ENCODE measurements at places on chromosomes 12 and 14.

GRCh38 chr12:120358412-120359100, 10.4 kb downstream of the MSI1 start:
- no peak overlapping the region for H3K4me3 ChIP-seq
- no peak overlapping the region for H3K27ac ChIP-seq
- H3K4me1 ChIP-seq, result no peaks in the 10 kb centered on the region
- H3K36me3 ChIP-seq, result no peaks in the 10 kb centered on the region
- H3K27me3 ChIP-seq, result peaks cover 39% of the 10 kb centered on the region

GRCh38 chr12:96131230-96131788, 62.9 kb upstream of the ELK3 start:
- no peak for DNase-seq
- H3K4me3 ChIP-seq, result no peak overlapping the region
- H3K36me3 ChIP-seq, result no peaks in the 10 kb centered on the region
- no peak overlapping the region for H3K27ac ChIP-seq
- H3K4me1 ChIP-seq, result peaks cover 9% of the 10 kb centered on the region

- no peak overlapping the region for H3K4me3 ChIP-seq
- no peaks in the 10 kb centered on the region for H3K4me1 ChIP-seq
- DNase-seq, result no peak
- no peaks in the 10 kb centered on the region for H3K36me3 ChIP-seq
Observed at GRCh38 chr12:28759333-28759732, 389.7 kb upstream of the FAR2 start.

DNA sequence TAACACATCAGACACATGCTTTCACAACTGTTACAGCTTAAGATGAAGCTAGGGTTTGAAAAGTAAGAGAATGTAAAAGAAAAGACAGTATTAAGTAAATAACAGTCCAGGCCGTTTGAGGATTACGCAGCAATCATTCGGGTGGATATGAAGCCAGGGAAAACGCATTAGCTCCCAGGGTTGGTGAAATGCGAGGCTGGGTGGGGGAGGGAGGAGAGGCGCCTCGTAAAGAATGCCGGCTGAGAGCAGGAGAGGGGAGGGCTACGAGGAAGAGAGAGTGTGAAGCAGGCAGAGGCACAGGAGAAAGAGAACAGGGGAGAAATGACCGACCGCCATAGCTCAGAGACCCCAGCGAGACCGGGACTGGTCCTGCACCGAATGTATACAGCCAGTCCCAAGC, 73.0 kb downstream of the IQSEC3 start:
- peaks cover 16% of the 10 kb centered on the region for H3K4me1 ChIP-seq
- H3K27ac ChIP-seq, result peak overlapping the region; percentile 8
- peak overlapping the region; percentile 74 for H3K4me3 ChIP-seq
- no peak for DNase-seq
- peaks cover 16% of the 10 kb centered on the region for H3K27me3 ChIP-seq
- no peaks in the 10 kb centered on the region for H3K36me3 ChIP-seq

DNA sequence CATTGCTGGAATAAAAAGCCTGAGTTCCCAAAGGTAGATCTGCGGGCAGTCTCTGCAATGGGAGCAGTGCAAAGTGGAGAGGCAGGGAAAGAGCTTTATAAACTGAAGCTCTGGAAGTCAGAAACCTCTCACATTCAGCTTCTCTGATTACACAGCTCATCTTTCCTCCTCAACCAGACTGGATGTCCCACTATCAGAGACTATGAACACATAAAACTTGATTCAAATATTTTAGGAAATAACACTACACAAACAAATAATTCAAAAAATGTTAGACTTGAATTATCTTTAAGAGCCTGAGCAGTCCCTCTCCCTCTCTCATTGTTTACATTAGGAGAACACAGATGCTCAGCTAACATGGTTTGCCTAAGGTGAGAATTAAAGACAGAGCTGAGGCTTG, 72.9 kb downstream of the DENND5B start:
- no peak for DNase-seq
- no peaks in the 10 kb centered on the region for H3K36me3 ChIP-seq
- H3K27ac ChIP-seq, result no peak overlapping the region
- H3K27me3 ChIP-seq, result peaks cover 2% of the 10 kb centered on the region

GRCh38 chr12:124007826-124008570, 35.0 kb downstream of the ZNF664 start:
- H3K4me1 ChIP-seq, result peaks cover 33% of the 10 kb centered on the region
- H3K27ac ChIP-seq, result no peak overlapping the region
- H3K27me3 ChIP-seq, result no peaks in the 10 kb centered on the region
- peaks cover 27% of the 10 kb centered on the region for H3K36me3 ChIP-seq

GRCh38 chr12:18907127-18907526, 169.2 kb downstream of the CAPZA3 start:
- no peak overlapping the region for H3K4me3 ChIP-seq
- no peaks in the 10 kb centered on the region for H3K27me3 ChIP-seq
- no peak for DNase-seq
- H3K36me3 ChIP-seq, result no peaks in the 10 kb centered on the region
- H3K27ac ChIP-seq, result no peak overlapping the region
- H3K4me1 ChIP-seq, result no peaks in the 10 kb centered on the region

- H3K4me1 ChIP-seq, result no peaks in the 10 kb centered on the region
- H3K36me3 ChIP-seq, result no peaks in the 10 kb centered on the region
- H3K4me3 ChIP-seq, result no peak overlapping the region
- no peak overlapping the region for H3K27ac ChIP-seq
- no peak for DNase-seq
Observed at GRCh38 chr12:81123611-81124010, 45.7 kb downstream of the ACSS3 start.

DNA sequence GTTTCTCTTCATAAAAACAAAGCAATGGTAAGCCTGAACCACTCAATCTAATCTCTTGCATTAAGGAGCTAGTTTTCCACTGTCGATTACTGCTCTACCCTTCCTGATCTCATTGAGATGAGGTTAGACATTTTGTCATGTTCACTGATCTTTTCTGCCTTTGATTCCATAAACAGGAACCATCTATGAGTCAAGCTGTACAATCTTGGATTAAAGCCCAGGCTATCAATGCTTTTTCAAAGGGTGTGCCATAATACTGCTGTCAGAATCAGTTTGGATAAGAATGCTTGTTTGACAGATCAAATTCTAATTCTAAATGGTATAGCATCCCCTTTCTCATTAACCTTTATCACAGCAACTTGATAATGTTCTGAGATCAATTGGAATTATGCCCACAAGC, 16.1 kb downstream of the GRIP1 start:
- H3K27ac ChIP-seq, result no peak overlapping the region
- H3K4me1 ChIP-seq, result no peaks in the 10 kb centered on the region
- peaks cover 12% of the 10 kb centered on the region for H3K27me3 ChIP-seq
- no peaks in the 10 kb centered on the region for H3K36me3 ChIP-seq
- no peak for DNase-seq

GRCh38 chr14:38211255-38211735, 3.6 kb downstream of the SSTR1 start:
- peaks cover 2% of the 10 kb centered on the region for H3K36me3 ChIP-seq
- peaks cover 71% of the 10 kb centered on the region for H3K27me3 ChIP-seq
- no peak for DNase-seq
- peaks cover 17% of the 10 kb centered on the region for H3K4me1 ChIP-seq
- no peak overlapping the region for H3K4me3 ChIP-seq

DNA sequence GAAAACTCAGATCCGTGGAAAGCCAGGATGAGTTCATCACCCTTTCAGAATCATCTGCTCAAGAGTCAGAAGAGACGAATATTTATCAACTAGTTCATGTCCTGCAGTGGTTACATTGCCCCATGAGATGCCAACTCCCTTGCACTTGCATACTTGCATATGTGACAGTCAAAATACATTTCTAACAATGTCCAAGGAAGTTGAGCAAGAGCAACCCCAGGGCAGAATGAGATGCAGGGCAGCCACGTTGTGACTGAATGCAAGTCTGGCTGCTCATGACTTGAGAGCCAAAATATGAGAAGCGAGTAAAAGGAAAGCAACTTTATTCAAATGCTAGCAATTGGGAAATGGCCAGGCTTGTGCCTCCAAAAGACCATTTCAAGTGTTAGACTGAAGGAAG, 23.6 kb upstream of the UTP20 start:
- no peak overlapping the region for H3K27ac ChIP-seq
- DNase-seq, result no peak
- no peak overlapping the region for H3K4me3 ChIP-seq
- peaks cover 3% of the 10 kb centered on the region for H3K27me3 ChIP-seq
- H3K36me3 ChIP-seq, result no peaks in the 10 kb centered on the region

GRCh38 chr12:13307143-13307816, 110.8 kb downstream of the EMP1 start:
- peaks cover 19% of the 10 kb centered on the region for H3K27me3 ChIP-seq
- no peaks in the 10 kb centered on the region for H3K4me1 ChIP-seq
- no peaks in the 10 kb centered on the region for H3K36me3 ChIP-seq

GRCh38 chr12:108772891-108773797, 41.8 kb upstream of the CORO1C start:
- no peak overlapping the region for H3K4me3 ChIP-seq
- peaks cover 3% of the 10 kb centered on the region for H3K27me3 ChIP-seq
- no peak overlapping the region for H3K27ac ChIP-seq
- no peaks in the 10 kb centered on the region for H3K36me3 ChIP-seq
- no peak for DNase-seq

GRCh38 chr12:68984796-68985573, 52.0 kb upstream of the CPM start:
- H3K36me3 ChIP-seq, result no peaks in the 10 kb centered on the region
- H3K27ac ChIP-seq, result no peak overlapping the region
- H3K4me3 ChIP-seq, result no peak overlapping the region
- peaks cover 2% of the 10 kb centered on the region for H3K27me3 ChIP-seq
- no peak for DNase-seq

DNA sequence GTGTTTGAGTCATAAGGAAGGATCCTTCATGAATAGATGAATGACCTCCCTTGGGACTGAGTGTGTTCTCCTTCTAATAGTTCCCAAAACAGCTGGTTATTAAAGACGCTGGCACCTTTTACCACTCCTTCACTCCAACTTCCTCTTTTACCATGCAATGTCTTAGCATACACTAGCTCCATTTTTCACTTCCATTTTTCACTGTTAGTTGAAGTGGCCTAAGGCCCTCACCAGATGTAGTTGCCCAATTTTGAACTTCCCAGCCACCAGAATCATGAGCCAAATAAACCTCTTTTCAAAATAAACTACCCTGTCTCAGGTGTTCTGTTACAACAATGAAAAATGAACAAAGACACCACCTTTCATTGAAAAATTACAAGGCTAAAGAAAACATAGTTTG, 64.7 kb downstream of the GPR65 start:
- H3K36me3 ChIP-seq, result peaks cover 2% of the 10 kb centered on the region
- DNase-seq, result no peak
- H3K27me3 ChIP-seq, result peaks cover 2% of the 10 kb centered on the region

GRCh38 chr14:55126932-55127459, 2.1 kb upstream of the LGALS3 start:
- peaks cover 13% of the 10 kb centered on the region for H3K36me3 ChIP-seq
- H3K4me1 ChIP-seq, result peaks cover 52% of the 10 kb centered on the region
- H3K4me3 ChIP-seq, result no peak overlapping the region
- H3K27me3 ChIP-seq, result peaks cover 17% of the 10 kb centered on the region
- no peak overlapping the region for H3K27ac ChIP-seq

DNA sequence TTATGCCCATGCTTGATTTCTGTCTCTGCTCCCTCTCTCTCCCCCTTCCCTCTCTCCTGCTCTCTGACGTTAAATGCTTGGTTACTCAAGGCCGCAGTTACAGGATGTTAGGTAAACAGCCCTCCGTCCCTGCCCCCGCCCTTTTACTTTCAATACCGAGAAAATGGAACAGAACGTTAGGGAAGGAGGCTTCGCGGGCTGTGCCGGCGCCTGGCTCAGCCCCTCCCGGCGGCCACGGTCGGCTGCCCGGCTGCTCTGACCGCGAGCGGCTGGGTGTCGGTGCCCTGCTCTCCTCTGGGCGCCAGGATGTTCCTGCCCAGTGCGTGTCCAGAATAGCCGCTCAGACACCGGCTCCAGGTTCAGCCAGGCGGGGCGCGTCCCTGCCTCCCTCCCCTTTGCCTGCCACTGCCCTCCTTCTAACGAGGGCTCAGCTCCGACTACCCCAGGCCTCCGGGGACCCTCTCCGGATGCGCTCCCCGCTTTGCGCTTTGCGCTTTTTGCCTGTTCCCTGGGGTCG, 166.1 kb downstream of the ADCK1 start:
- DNase-seq, result peak; percentile 74
- H3K27ac ChIP-seq, result peak overlapping the region; percentile 75
- H3K36me3 ChIP-seq, result no peaks in the 10 kb centered on the region
- H3K4me3 ChIP-seq, result peak overlapping the region; percentile 59
- H3K4me1 ChIP-seq, result peaks cover 4% of the 10 kb centered on the region

- peaks cover 15% of the 10 kb centered on the region for H3K4me1 ChIP-seq
- no peak overlapping the region for H3K27ac ChIP-seq
- H3K4me3 ChIP-seq, result no peak overlapping the region
- peaks cover 2% of the 10 kb centered on the region for H3K27me3 ChIP-seq
- H3K36me3 ChIP-seq, result no peaks in the 10 kb centered on the region
- DNase-seq, result peak; percentile 64
Observed at GRCh38 chr12:76586764-76587395, 27.3 kb upstream of the OSBPL8 start.

GRCh38 chr12:5294274-5295070, 137.4 kb upstream of the NTF3 start:
- no peaks in the 10 kb centered on the region for H3K27me3 ChIP-seq
- H3K4me1 ChIP-seq, result no peaks in the 10 kb centered on the region
- H3K27ac ChIP-seq, result no peak overlapping the region
- DNase-seq, result no peak
- H3K4me3 ChIP-seq, result no peak overlapping the region
- no peaks in the 10 kb centered on the region for H3K36me3 ChIP-seq

DNA sequence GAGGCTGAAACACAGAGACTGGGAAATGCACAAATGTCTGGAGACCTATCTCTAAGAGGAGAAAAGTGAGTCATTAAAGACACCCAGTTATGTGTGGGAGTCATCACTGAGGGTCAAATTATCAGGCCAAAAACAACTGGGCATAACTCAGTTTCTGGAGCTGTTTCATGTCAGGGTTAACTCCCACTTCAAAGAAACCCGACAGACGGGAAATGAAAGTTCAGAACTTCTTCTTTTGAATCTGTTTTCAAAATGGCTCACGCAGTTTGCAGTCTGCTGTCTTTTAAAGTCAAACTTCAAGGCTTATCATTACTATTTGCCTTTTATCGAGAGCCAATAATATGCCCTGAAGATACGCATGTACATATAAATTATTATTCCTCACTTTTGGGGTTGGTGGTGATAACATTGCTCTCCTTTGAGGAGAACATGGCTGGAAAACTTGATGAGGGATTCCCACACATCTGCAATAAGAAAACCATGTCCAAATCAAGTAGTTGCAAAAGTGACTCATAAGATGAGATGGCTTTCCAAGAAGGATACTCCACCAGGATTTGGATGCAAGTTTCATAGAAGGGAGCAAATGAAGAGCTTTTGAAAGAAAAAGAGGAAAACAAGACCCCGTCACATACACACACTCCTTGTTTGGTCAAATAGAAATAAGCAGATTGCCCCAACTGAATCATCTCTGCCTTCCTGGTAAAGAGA, 341.4 kb downstream of the ADAMTS20 start:
- no peak overlapping the region for H3K27ac ChIP-seq
- no peaks in the 10 kb centered on the region for H3K27me3 ChIP-seq
- H3K4me1 ChIP-seq, result no peaks in the 10 kb centered on the region
- H3K36me3 ChIP-seq, result no peaks in the 10 kb centered on the region
- DNase-seq, result no peak

GRCh38 chr14:49586673-49587460, 687 bp upstream of the RPS29 start:
- H3K4me1 ChIP-seq, result peaks cover 35% of the 10 kb centered on the region
- H3K27ac ChIP-seq, result peak overlapping the region; percentile 99
- peaks cover 45% of the 10 kb centered on the region for H3K36me3 ChIP-seq
- DNase-seq, result peak; percentile 70

- peaks cover 40% of the 10 kb centered on the region for H3K36me3 ChIP-seq
- H3K4me1 ChIP-seq, result peaks cover 11% of the 10 kb centered on the region
- H3K27ac ChIP-seq, result no peak overlapping the region
- no peak for DNase-seq
Observed at GRCh38 chr14:77531071-77531470, 32.5 kb upstream of the ISM2 start.

All from activated CD8-positive, alpha-beta T cell treated with anti-CD3 and anti-CD28 coated beads, Interleukin-2, amount 10 ng/mL, durations not matched to agents 7 days and 5 days (primary cell).